ENCODE measurements at places on chromosomes 6 and 20. TPM values are rescaled to one million over a fixed set of nuclear protein-coding genes. Genes with fewer than 3 reads are reported as not detected.

GRCh38 chr6:52590152-52590891 is 13.5 kb upstream of the TRAM2 start:
- H3K4me1 ChIP-seq = peaks cover 25% of the 10 kb centered on the region
- H3K27me3 ChIP-seq = no peaks in the 10 kb centered on the region
- no peaks in the 10 kb centered on the region for H3K36me3 ChIP-seq
- peak; percentile 83 for DNase-seq

GSTA4 gene
- 35.8 TPM for total RNA-seq

CCN6 gene
- total RNA-seq = not detected

DNA sequence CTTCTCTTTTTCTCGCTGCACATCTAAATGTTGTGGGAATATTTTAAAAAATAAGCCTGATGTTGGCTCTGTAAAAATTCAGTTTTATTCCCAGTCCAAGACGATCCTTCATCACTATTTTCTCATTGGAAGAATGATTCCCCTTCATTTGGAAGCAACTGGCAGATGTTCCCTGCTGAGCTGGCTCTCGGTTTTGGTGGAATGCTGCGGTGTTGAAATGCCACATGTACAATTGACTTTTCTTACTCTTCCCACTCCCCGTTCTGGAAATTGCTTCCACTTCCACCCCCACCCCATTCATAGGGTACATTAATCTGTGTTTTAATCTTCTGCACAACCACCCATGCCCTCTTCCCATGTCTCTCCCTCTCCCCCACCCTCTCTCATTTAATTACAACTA is 496.3 kb upstream of the MAP3K7 start:
- no peaks in the 10 kb centered on the region for H3K36me3 ChIP-seq
- H3K4me3 ChIP-seq = no peak overlapping the region
- DNase-seq = no peak
- peaks cover 2% of the 10 kb centered on the region for H3K4me1 ChIP-seq
- no peak overlapping the region for H3K27ac ChIP-seq
- no peaks in the 10 kb centered on the region for H3K27me3 ChIP-seq

DNA sequence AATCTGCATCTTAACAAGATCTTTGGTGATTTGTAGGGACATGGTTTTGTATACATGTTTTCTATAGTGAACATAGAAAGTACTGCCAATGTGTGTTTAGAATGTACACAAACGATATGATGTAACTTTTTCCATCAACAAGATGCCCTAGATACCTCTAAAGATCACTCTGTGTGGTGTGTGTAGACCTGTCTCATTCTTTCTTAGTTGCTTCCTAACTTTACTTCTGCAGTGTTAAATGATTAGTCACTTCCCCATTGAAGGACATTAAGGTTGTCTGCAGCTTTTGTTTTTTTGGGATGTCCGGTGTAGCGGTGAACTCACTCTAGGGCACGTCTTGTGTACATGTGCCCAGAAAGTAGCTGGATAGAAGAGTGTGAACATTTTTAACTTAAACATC is 35.9 kb downstream of the CDYL start:
- H3K4me1 ChIP-seq = peaks cover 6% of the 10 kb centered on the region
- H3K27me3 ChIP-seq = no peaks in the 10 kb centered on the region
- H3K27ac ChIP-seq = no peak overlapping the region
- no peak overlapping the region for H3K4me3 ChIP-seq
- H3K36me3 ChIP-seq = no peaks in the 10 kb centered on the region
- no peak for DNase-seq

DNA sequence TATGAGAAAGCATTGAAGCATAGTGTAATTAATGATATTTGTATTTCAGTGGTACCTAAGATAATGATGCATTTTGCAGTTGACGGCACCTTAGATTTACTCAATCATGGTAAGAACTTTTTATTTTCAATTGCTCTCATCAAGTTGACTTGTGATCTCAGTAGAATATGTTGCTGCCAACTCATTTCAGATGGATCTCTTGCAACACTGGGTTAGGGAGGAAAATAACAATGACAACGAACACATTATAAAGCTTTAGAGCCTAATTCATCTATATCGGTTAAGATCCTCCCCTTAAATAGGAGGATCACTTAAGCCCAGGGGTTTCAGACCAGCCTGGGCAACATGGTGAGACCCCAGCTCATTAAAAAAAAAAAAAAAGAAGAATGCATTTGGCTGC is 18.0 kb upstream of the TBC1D22B start:
- peak overlapping the region; percentile 69 for H3K27ac ChIP-seq
- peaks cover 29% of the 10 kb centered on the region for H3K4me1 ChIP-seq
- no peak overlapping the region for H3K4me3 ChIP-seq
- DNase-seq = peak; percentile 66

- H3K4me3 ChIP-seq = no peak overlapping the region
- no peaks in the 10 kb centered on the region for H3K27me3 ChIP-seq
- no peaks in the 10 kb centered on the region for H3K4me1 ChIP-seq
- no peak overlapping the region for H3K27ac ChIP-seq
Measured at GRCh38 chr6:152136449-152136825, 329.0 kb downstream of the ESR1 start.

GRCh38 chr6:106702046-106702445 is 72.7 kb downstream of the QRSL1 start:
- no peaks in the 10 kb centered on the region for H3K36me3 ChIP-seq
- H3K4me1 ChIP-seq = no peaks in the 10 kb centered on the region
- no peak overlapping the region for H3K27ac ChIP-seq
- no peak overlapping the region for H3K4me3 ChIP-seq
- peaks cover 15% of the 10 kb centered on the region for H3K27me3 ChIP-seq

GRCh38 chr6:107655245-107655644 is 165.3 kb downstream of the SOBP start:
- H3K27ac ChIP-seq = no peak overlapping the region
- DNase-seq = no peak
- no peak overlapping the region for H3K4me3 ChIP-seq
- no peaks in the 10 kb centered on the region for H3K36me3 ChIP-seq
- H3K27me3 ChIP-seq = no peaks in the 10 kb centered on the region

PNLDC1 gene
- not detected for total RNA-seq

DNA sequence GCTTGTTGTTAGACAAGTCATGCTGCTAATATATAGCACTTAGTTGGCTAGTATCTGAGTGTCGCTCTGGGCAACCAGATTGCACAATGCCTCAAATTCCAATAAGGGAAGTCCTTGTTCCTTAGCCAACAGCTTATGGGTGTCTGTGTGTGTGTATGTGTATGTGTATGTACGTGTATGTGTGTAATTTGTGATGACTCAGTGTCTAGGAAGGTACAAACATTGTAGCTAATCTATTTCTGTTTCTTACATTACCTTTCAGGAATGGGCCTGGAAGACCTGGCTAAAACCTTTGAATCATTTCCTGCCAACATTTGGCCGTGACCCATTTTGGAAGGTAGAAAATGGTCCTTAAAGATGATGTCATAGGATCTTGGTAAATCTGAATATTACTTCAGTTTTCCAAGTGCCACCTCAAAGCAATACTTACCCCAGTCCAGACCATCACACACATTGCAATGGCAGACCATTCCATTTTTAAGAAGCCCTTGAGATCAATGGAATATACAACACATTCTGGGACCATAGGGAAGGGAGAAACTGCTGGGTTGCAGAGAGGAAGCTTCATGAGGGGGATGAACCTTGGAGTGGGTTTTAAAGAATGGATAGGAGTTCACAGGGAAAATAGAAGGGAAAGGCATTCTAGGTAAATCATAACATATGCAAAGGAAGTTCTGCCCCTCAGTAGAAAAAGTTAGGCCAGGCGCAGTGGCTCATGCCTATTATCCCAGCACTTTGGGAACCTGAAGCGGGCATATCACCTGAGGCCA is 25.1 kb downstream of the NEDD9 start:
- peak; percentile 100 for DNase-seq
- peak overlapping the region; percentile 35 for H3K27ac ChIP-seq
- peaks cover 4% of the 10 kb centered on the region for H3K36me3 ChIP-seq
- H3K4me3 ChIP-seq = no peak overlapping the region

GRCh38 chr6:88369262-88369661 is 203.1 kb upstream of the CNR1 start:
- no peak overlapping the region for H3K27ac ChIP-seq
- no peak overlapping the region for H3K4me3 ChIP-seq
- H3K4me1 ChIP-seq = no peaks in the 10 kb centered on the region
- H3K36me3 ChIP-seq = no peaks in the 10 kb centered on the region
- no peaks in the 10 kb centered on the region for H3K27me3 ChIP-seq
- DNase-seq = no peak
